SJSA1 (cell line): ENCODE measurements at places on chromosomes 13 and 19. TPM values are rescaled to one million over a fixed set of nuclear protein-coding genes. Genes with fewer than 3 reads are reported as not detected.

ADGRE1 gene
- 0.16 TPM in 1 of 2 replicates, not detected in the other for total RNA-seq

C19orf85 gene
- total RNA-seq: not detected in 2 replicates

KLK6 gene
- not detected in 2 replicates for total RNA-seq

ARHGEF18 gene
- total RNA-seq: 33.9 and 34.1 TPM in 2 replicates

DNA sequence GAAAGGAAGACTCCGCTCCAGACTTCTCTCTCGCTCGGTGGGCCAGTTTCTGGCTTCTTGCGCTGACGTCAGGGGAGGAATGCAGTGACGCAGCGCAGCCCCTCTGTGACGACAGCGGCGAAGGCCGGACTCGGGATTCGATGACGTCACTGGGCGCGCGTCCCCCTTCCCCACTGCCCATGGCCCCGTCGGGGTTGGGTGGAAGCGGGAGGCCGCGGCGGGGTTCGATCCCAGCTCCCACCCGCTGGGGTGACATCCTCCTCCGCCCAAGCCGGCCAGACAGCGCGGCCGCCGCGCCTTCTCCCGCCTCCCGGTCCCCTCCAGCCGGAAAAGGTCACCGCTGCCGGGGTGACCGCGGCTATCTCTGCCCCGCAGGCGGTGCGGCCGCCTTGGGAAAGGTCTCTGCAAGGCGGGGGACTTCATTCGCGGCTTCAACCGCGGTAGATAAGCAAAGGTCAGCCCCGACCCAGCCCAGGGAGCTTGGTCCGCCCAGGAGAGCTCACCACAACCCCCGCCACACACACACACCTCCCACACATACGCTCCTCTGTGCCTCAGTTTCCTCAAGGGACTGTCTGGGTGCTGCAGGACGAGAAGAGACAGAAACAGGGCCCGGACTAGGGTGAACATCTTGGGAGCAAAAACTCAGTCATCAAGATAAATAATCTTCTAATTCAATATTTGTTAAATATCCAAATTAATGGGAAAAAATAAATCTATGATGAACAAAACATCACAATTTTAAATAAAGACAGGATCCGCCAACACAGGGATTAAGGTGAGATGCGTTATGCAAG is 844 bp upstream of the RFX1 start:
- peaks cover 8% of the 10 kb centered on the region for H3K4me1 ChIP-seq
- H3K4me3 ChIP-seq: peak overlapping the region; percentile 61
- no peaks in the 10 kb centered on the region for H3K36me3 ChIP-seq
- H3K27me3 ChIP-seq: no peaks in the 10 kb centered on the region
- peak overlapping the region; percentile 89 for H3K27ac ChIP-seq
- no peak for DNase-seq

DNA sequence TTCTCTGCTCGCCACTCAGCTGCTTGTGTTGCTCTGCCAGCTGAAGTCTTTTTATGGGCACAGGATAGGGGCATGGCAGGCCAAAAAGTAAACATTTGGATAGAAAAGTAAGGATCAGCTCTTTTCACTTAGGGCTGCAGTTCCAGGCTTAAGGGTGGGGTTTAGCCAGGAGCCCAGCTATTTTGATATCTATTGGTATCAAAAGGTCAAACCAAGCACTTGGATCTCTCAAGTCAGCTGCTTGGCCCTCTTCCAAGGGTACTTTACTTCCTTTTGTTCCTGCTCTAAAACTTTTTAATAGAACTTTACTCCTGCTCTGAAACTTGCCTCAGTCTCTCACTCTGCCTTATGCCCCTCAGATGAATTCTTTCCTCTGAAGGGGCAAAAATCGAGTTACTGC is 55.7 kb upstream of the ABCC4 start:
- H3K27ac ChIP-seq: no peak overlapping the region
- H3K4me3 ChIP-seq: no peak overlapping the region
- H3K36me3 ChIP-seq: no peaks in the 10 kb centered on the region
- H3K4me1 ChIP-seq: peaks cover 3% of the 10 kb centered on the region; the same call in 1 of the 2 replicates

DNA sequence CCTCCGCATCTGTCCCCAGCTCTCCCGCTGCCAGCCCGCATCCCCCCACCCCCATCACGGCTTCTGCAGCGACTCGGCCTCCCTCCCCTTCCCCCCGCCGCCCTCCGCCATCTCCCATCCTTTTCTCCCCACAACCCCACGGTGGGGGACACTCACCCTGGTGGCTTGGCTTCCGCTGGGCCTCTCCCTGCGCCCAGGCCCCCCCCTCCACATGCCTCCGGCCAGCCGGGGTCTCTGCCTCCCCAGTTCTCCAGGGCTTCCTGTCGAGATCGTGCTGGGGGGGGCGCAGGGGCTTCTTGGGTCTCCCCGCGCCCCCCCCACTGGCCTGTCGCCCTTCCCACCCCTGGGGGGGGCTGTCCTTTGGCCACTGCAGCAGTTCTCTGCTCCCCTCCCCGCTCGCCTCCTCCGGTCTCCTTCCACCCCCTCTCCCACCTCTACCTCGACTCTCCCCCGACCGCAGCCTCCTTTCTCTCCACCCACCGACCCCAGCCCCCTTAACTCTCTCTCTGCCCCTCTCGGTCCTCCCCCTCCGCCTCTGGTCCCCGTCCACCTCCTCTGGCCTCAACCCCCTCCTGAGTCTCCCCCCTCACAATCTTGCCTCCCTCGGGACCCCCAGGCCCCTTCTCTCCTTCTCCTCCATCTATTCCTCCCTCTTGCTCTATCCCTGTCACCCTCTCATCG is 17.1 kb downstream of the LRRC4B start:
- peaks cover 39% of the 10 kb centered on the region for H3K27me3 ChIP-seq
- no peaks in the 10 kb centered on the region for H3K36me3 ChIP-seq
- no peaks in the 10 kb centered on the region for H3K4me1 ChIP-seq
- H3K4me3 ChIP-seq: no peak overlapping the region

DNA sequence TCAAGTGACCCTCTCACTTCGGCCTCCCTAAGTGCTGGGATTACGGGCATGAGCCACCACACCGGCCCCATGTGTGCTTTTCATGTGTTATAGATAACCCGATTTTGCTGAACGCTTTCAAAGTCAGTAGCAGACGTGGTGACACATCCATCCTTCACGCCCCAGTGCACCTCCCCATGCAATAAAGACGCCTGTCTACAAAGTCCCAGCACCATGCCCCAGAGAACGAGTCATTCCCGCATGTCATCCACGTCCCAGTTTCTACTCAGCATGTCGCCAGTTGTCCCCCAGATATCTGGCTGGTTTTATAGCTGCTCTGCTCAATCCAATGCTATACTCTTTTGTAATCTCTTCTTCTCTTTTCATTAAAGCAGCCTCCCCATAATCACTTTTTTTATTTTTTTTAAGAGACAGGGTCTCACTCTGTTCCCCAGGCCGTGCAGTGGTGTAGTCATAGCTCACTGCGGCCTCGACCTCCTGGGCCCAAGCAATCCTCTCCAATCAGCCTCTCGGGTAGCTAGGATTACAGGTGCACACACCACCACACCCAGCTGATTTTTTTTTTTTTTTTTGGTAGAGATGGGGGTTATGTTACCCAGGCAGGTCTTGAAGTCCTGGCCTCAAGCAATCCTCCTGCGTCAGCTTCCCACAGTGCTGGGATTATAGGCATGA is 42.5 kb downstream of the DNM2 start:
- no peak for DNase-seq
- H3K27me3 ChIP-seq: no peaks in the 10 kb centered on the region
- H3K36me3 ChIP-seq: peaks cover 47% of the 10 kb centered on the region
- no peaks in the 10 kb centered on the region for H3K4me1 ChIP-seq

DNA sequence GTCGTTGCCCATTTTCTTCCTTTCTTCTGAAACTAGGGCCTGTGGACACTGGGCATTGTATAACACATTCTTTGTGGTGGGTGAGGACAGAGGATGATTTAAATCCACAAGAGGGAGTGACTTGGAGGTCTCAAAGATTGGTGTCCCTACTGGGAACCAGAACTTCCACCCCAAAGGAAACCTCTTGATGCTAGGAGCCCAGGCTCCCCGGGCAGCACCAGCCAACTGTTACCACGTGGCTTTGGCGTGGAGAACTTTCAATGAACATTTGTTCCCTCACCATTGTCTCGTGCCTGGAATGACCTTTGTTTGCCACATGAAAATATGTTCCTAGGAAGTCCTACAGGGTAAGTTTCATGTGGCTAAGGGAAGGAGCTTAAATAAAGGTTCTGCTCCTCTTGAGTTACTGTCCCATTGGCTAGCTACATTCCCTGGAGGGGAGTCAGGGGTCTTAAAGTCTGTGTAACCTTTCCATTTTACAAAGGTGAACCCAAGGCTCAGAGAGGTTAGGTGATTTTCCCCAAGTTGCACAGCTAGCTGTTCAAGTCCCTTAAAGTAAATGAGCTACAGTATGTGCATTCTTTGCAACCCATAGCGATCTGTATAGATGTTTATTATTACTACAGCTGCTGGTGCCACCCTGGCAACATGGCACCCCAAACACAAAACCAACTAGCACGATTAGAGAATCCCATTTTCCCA is 5.0 kb upstream of the CDX2 start:
- H3K4me3 ChIP-seq: no peak overlapping the region
- H3K27me3 ChIP-seq: peaks cover 64% of the 10 kb centered on the region
- H3K4me1 ChIP-seq: no peaks in the 10 kb centered on the region

DNA sequence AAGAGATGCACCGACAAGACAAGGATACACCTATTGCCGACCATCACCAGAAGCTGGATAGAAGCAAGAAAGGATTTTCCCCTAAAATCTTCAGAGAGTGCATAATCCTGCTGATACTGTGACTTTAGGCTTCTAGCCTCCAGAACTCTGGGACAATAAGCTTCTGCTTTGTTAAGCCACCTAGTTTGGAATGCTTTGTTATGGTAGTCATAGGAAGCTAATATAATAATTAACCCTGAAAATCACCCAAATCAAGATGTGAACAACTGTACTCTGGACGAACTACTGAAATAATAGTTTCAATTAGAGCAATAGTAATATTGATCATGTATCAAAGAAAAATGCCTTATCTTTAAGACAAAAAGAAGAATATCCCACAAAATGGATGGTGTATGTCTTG is 524.6 kb downstream of the EFNB2 start:
- no peaks in the 10 kb centered on the region for H3K36me3 ChIP-seq
- H3K4me3 ChIP-seq: no peak overlapping the region
- DNase-seq: no peak
- H3K27me3 ChIP-seq: no peaks in the 10 kb centered on the region; the same call in 1 of the 2 replicates
- H3K27ac ChIP-seq: no peak overlapping the region

GRCh38 chr19:27777726-27778125 is 1435.2 kb downstream of the UQCRFS1 start:
- no peaks in the 10 kb centered on the region for H3K4me1 ChIP-seq
- peak; percentile 32 for DNase-seq
- peaks cover 8% of the 10 kb centered on the region for H3K36me3 ChIP-seq
- no peak overlapping the region for H3K4me3 ChIP-seq
